ENCODE measurements at places on chromosomes 11 and 22.

- DNase-seq, result no peak
Measured at GRCh38 chr11:122287401-122287800, 171.4 kb upstream of the BLID start.

DNA sequence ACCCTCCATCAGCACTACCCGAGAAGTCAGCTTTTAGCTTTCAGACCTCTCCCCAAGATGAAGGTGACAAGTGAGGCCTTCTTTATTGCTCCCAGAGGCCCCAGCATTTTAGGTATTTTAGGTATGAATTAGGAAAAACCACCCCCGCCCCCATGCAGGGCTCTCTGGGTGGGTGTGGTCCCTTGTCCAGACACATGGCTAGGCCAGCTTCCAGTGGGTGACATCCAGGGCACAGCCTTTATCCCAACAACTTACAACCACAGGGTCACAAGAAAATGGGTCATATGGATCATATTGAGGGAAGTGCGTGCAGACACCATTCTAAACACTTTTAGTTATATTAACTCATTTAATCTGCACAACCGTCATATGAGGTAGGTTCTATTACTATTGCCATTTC, 42.1 kb downstream of the RIBC2 start:
- DNase-seq, result no peak

DNA sequence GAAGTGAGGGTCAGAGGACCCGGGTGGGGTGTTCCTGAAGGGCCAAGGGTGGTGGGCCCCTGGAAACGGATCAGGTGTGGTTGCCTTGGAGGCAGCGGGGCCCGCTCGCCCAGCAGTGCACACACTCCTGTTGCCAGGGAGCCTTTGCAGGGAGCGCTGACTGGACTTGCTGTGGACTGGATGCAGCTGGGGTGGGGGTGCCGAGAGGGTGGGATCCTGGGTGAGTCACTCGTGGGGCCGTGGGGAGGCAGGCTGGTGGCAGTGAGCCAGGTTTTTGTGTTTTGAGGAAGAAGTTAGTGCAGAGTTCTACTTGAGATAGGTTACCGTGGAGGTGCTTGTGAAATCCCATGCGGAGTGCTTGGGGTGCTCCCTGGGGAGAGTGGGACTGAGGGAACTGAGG, 1.3 kb downstream of the MRPL23 start:
- no peak for DNase-seq

GRCh38 chr22:37240240-37240940, 3.7 kb downstream of the RAC2 start:
- no peak for DNase-seq

GRCh38 chr11:79637219-79637618, 196.4 kb upstream of the TENM4 start:
- no peak for DNase-seq

DNA sequence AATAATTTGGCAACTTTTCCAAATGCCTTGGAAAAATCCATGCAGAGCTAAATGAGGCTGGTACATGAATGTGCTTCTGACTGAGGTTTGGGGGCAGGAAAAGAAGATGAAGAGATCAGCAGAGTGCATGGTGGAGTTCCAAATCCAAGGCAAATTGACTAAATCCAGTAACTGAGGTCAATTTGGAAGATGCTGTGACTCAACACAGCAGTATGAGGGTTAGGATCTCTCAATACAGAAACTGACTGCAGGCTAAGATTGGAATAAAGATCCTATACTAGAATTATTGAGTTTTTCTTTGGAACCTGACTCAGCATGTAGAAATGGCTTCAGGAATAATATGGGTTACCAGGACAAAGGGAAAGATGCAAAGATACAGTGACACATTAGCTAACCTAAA, 99.3 kb upstream of the FAT3 start:
- DNase-seq, result peak; percentile 43

GRCh38 chr11:103413266-103413888, 304.2 kb downstream of the DYNC2H1 start:
- DNase-seq, result no peak

DNA sequence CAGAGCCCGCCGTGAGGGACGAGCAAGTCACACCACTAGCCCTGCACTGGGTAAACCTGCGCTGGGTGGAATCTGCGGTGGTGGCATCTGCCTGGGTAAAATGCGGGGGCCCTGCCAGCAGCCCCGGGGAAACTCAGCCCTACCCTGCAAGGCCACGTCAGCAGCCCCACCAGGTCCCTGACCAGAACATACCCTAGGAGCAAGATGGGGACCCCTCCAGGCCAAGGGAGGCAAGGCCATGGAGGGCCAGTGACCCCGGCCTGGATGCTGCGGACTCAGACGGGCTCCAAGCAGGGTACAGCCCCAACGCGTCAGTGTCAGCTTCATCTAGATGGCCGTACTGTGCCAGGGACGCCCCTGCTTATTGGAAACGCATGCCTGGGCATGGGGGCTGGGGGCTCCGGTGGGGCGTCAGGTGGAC, 26.3 kb downstream of the TOLLIP start:
- no peak for DNase-seq

DNA sequence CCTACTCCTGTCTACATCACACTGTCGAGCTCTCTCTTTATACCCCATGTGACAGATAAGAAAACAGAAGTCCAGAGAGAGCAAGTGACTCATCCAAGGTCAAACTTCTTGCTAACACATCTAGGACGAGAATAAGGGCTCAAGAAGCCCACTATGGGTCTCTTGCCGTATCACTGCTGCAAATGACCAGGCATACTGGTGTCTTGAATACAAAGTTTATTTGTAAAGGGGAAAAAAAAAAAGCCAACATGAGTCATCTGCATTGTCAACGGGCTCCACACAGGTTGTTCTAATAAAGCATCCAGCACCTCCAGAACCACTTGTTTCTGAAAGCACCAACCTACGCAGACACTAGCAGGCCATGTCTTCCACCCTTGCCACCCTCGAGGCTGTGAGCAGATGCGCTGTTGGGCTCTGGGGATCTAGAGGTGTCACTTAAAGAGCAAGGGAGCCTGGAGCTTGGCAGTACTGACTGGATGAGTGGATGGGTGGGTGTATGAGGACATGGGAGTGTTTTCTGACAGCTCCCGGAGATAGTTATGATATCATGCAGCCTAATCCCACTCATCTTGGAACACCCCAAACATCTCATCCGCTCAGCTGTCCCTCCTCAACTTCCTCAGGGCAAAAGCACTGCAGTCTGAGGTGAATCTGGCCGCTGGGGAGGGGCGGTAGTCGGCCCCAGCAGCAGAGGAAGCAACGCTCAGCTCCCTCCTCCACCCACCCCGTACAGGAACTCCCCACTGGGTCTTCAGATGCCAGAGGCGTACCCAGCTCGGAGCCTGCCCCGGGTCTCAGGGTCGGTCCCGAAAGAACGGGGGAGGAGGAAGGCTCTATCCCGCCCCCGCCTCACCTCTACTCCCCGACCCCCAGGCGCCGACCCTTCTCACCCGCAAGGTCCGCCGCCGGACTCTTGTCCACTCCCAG, 1.0 kb downstream of the SMCO4 start:
- DNase-seq, result peak; percentile 39

GRCh38 chr11:73292525-73292894, 15.6 kb upstream of the ARHGEF17 start:
- DNase-seq, result peak; percentile 47

GRCh38 chr11:72859126-72859525, 44.9 kb downstream of the ATG16L2 start:
- no peak for DNase-seq

DNA sequence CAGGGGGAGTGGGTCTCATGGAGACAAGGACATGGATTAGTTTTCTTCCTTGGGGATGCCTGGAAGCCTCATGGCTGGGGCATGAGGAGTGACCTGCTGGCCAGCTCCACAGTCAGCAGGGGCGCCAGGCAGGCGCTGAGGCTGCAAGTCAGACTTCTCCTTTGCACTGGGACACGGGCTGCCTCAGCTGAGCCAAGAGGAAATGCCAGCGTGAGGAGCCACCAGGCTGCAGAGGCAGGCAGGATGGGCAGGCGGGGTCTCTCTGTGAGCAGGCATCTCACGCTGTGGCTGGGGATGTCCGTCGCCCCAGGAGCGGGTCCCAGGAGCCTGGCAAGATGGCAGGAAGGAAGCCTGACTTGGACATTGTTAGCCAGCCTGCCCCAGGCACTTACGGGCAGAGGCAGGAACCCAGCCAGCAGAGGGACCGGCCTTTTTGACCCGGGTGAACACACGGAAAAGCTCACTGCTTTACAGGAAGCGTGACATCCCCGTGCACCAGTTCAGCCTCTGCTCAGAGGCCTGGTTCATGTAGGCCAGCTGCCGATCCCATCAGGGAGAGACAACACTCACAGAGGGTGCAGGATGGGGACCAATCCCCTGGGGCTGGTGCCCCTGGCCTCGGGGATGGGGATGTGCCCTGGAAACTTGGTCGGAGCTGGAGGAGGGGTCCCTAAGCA, 10.2 kb downstream of the GNB1L start:
- DNase-seq, result peak; percentile 18

DNA sequence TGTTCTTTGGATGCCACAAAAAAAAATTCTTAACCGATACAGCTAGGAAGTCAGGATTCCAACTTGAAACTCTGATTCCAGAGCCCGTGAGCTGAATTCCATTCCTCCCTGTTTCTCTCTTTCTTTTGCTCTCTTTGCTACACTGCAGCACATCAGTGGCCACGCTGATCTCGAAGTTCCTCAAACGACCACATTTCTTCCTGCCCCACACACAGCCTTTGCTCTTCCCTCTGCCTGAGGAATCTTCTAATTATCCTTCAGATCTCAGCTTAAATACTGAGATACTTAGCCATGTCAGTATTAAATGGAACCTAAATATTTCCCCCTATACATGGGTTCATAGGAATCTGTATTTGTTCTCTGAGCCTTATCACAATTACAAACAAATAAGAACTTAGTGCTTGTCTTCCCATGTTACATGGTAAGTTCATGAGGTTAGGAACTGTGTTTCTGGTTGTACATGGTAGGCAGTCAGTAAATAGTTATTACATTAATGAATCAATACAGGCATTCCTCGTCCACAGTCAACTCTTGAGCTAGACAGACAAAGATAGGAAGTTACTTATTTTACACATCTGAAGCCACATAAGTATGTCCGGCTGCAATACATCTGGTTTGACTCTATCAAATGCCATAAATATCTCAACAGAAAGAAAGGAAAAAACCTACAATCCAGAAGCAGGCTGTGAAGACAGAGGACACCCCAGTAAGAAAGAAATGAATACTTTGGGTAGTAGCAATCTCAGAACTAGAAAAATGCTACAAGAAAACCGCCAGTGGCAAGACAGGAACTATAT, 86.6 kb downstream of the MAML2 start:
- peak; percentile 74 for DNase-seq

- peak; percentile 73 for DNase-seq
Measured at GRCh38 chr11:75328426-75329277, 22.8 kb downstream of the ARRB1 start.

GRCh38 chr11:119892311-119892808, 163.4 kb upstream of the NECTIN1 start:
- DNase-seq, result no peak

GRCh38 chr11:32259641-32260081, 168.8 kb downstream of the RCN1 start:
- DNase-seq, result peak; percentile 76

DNA sequence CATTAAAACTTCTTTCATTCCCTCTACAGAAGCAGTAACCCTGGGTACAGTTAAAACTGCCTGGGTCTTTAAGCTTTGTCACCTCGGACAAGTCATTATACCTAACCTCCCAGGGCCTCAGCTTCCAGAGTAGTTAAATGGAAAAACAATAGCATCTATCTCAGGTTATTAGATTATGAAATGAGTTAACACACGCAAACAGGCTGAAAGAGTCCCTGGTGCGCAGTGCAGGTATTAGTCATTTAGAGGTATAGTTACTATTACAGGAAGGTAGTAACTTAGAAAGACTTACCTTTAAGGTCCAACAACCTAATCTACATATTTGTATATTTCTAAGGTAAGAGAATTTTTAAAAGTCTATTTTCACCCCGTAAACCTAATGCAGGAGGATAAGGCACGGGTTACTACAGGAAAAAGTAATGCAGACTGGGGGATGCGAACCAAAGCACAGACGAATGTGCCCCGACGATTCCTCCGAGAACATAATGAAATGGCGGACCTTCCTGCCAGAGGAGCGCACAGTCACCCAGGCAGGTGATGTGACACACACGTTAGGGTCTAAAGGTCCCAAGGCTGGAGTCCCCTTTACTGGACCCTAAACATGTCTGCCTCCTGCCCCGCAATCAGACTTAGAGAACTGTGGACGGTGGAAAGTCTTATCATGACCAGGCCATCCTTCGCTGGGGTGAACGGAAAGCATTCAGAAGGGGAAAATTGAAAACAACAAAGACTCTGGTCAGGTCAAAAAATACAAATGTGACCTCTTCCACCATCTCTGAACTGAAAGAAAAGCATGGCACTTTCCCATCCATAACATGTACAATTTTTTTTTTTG, 1.3 kb downstream of the NAP1L4 start:
- no peak for DNase-seq

GRCh38 chr11:26187639-26188038, 144.3 kb upstream of the ANO3 start:
- peak; percentile 94 for DNase-seq
